Cerebellar nuclear complex (tissue), 1 donor: ENCODE measurements at places on chromosomes 1 and 21.

DNA sequence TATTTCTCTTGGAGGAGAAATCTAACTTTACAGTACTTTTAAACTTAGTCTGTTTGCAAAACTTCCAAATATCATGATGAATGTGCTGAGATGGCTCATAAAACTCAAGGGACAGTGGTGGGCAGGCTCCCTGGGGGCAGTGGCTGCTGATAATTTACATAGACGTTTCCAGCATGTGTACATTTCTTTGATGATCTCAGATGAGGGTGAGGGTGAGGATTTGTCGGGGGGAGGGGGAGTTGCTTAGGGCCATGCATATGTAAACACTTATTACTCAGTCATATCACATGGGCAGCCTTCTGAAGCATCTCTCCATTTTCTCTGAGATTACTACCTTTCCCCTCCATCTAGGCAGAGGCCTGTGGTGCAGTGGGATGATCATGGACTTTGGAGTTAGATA, 152.9 kb upstream of the HMGB4 start:
- DNase-seq = no peak

DNA sequence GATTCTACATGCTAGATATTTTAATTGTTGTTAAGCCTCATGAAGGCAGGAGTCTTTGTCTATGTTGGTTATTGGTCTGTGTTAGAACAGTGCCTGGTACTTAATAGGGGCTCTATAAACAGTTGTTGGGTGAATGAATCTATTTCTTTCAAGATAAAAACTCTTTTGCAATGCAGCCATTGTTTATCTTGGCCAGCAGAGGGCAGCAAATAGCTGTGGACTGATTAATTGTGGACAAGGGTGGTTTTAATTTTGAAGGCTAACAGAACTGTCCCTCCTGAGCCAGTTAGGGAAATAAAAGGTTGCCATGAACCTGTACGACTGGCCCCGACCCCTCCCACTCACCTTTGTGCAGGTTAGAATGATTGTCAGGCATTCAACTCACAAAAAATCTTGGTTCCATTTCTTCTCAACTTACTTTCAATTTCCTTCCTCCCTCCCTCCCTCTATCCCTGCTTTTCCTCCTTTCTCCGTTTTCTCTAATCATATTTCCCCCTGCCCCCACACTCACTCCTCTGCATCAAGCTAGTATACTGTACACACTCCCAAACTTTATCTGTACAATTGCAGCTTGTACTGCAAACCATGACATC, 66.3 kb upstream of the DIRAS3 start:
- no peak for DNase-seq

DNA sequence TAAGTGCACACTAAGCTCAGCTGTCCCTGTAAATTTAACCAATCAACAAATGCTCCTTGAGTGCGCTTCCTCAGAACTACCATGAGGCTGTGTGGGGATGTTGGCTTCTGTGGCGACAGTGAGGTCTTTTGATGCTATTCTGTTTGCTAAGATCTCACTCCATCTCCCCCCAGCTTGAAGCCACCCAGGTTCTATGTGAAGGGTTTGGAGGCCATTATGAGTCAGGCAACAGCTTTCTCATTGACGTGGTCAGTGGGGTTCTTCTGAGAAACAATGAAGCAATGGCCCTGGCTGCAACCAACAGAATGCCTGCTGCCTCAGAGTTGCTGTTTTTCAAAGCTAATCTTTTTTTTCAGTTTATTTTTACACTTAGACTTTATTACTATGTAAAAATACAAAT, 205.5 kb downstream of the PTBP2 start:
- no peak for DNase-seq

GRCh38 chr1:184739796-184740195, 14.9 kb downstream of the EDEM3 start:
- no peak for DNase-seq

DNA sequence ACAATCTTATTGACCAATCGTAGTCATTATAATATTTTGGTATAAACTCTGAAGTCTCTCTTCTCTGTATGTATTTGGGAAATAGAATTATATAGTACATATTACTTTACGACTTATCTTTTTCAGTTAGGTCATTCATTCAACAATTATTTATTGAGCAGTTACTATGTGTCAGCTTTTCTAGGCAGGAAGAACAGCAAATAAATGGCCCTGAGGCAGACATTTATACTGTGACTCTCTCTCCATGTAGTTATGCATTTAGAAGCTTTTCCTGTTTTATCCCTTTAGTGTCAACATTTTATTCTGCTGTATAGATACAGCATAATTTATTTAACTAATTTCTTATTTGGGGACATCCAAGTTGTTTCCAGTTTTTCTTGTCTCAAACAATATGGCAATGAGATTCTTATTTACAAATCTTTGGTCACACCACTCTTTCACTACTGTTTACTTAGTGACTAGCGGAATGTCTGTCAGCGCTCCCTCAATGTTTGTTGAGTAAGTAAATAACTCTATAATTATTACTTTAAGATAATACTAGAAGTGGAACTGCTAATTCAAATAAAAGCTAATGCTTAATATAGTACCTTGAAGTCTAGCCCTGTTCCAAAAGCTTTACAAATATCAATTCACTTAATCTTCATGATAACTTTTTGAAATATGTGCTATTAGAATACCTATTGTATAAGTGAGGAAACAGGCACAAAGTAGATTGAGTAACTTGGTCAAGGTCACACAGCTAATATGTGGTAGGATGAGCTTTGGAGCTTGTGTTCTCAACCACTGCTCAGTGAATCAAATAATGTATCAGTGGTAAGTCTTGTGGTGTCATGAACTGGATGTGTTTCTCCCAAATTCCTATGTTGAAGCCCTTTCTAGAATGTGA, 465.6 kb downstream of the SIPA1L2 start:
- DNase-seq = no peak

- no peak for DNase-seq
These were observed 416.1 kb downstream of the MRPL39 start for GRCh38 chr21:25191141-25191540.

- no peak for DNase-seq
These were observed 81.4 kb downstream of the SMYD2 start for GRCh38 chr1:214362188-214362882.

- DNase-seq = no peak
These were observed 29.3 kb downstream of the ZNF648 start for GRCh38 chr1:182032251-182032650.

DNA sequence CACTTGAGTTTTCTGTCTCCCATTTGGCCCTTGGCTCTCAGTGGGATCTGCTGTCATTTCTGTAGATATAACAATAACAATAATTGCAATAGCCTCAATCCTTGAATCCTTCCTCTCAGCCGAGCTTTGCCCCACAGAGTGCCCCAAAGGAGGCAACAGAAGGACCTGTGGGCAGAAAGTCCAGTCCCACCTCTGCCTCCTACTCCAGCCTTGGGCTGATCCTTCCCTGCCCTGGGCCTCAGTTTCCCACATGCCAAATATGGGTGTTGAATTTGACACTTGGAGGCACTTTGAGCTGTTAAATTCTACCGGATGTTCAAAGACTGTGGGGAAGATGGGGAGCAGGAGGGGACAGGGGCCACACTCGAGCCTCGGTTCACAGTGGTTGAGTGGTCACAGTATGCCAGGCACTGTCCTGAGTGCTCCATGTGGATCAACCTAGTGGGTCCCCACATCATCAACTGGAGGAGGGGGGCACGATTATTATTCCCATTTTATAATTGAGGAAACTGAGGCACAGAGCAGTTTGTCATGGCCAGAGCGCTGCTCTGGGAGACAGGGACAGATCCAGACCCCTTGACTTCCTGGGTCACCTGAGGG, 307.1 kb downstream of the MATN1 start:
- no peak for DNase-seq

DNA sequence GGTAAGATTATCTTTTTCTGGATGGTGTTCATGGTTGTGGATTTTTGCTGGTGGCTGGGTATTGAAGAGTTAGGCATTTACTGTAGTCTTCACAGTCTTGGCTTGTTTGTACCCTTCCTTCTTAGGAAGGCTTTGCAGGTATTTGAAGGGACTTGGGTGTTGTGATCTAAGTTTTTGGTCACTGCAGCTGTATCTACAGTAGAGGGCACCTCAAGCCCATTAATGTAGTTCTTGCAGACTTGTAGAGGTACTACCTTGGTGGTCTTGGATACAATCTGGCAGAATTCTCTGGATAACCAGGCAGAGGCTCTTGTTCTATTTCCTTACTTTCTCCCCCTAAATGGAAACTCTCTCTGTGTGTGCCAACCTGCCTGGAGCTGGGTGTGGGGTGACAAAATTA, 155.8 kb upstream of the BRINP3 start:
- no peak for DNase-seq

GRCh38 chr1:152654110-152654509, 9.1 kb upstream of the LCE2D start:
- no peak for DNase-seq

- DNase-seq = no peak
These were observed 29.0 kb downstream of the LMX1A start for GRCh38 chr1:165327538-165327937.

GRCh38 chr1:180964595-180964994, 51.9 kb downstream of the KIAA1614 start:
- no peak for DNase-seq
